Cerebellum (tissue), 4 donors: ENCODE measurements at places on chromosomes 4 and X. TPM values are rescaled to one million over a fixed set of nuclear protein-coding genes. Genes with fewer than 3 reads are reported as not detected.

REELD1 gene
- not detected for total RNA-seq

ATOH1 gene
- 6.3 TPM for total RNA-seq

ACE2 gene
- total RNA-seq = 0.64 TPM

FRG1 gene
- 24.8 TPM for total RNA-seq

PLP1 gene
- 74.2 TPM for total RNA-seq

PAGE4 gene
- total RNA-seq = not detected

GPRIN3 gene
- 36.8 TPM for total RNA-seq

PRDM5 gene
- 29.8 TPM for total RNA-seq

UCP1 gene
- not detected for total RNA-seq

NHSL2 gene
- total RNA-seq = 5.4 TPM

MAGEB1 gene
- not detected for total RNA-seq

GAGE12F gene
- not detected for total RNA-seq

GAGE13 gene
- not detected for total RNA-seq

ZFYVE28 gene
- total RNA-seq = 5.7 TPM

JCHAIN gene
- 3.6 TPM for total RNA-seq

SPARCL1 gene
- 83.3 TPM for total RNA-seq

FAM9B gene
- total RNA-seq = not detected

SRD5A3 gene
- 4.4 TPM for total RNA-seq

PHF8 gene
- total RNA-seq = 20.0 TPM

MTHFD2L gene
- 47.1 TPM for total RNA-seq

NIPAL1 gene
- total RNA-seq = 3.9 TPM

ZAR1 gene
- total RNA-seq = 0.27 TPM

FANCB gene
- 14.2 TPM for total RNA-seq

MFAP3L gene
- 12.6 TPM for total RNA-seq

LAP3 gene
- total RNA-seq = 35.3 TPM

EPHA5 gene
- total RNA-seq = 93.4 TPM

AVPR2 gene
- not detected for total RNA-seq

SPON2 gene
- 21.9 TPM for total RNA-seq

CEP135 gene
- total RNA-seq = 24.0 TPM

DCTD gene
- total RNA-seq = 32.7 TPM

FGF2 gene
- 12.1 TPM for total RNA-seq

BGN gene
- total RNA-seq = 7.9 TPM

CFAP99 gene
- total RNA-seq = 0.45 TPM

FGF16 gene
- total RNA-seq = not detected

CDKL2 gene
- total RNA-seq = 34.6 TPM
